ENCODE measurements at places on chromosomes 13 and 19.

- H3K4me3 ChIP-seq, result no peak overlapping the region
- H3K36me3 ChIP-seq, result peaks cover 79% of the 10 kb centered on the region
- H3K27me3 ChIP-seq, result no peaks in the 10 kb centered on the region
- no peak for DNase-seq
Observed at GRCh38 chr13:94617389-94618000, 15.8 kb downstream of the GPR180 start.

DNA sequence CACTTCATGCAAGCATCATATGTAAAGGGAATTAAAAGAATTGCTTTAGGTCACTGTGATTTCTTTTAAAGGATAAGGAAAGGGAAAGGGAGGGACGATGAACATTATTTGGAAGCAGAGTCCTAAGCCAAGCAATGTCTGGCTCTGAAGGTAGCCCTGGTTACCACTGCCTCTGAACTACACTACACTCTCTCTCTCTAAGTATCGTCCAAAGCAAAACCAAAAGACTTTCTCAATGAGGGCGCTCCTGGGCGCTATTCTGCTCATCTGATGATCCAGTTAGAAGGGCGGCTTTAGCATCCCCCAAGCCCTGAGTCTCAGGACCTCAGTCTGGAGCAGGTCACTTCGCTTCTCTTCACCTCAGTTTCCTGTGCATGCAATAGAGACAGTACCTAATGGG lies 26.2 kb downstream of the FOXO1 start:
- H3K27me3 ChIP-seq, result no peaks in the 10 kb centered on the region
- H3K4me3 ChIP-seq, result no peak overlapping the region
- H3K4me1 ChIP-seq, result peaks cover 5% of the 10 kb centered on the region
- no peak for DNase-seq
- H3K36me3 ChIP-seq, result no peaks in the 10 kb centered on the region

GRCh38 chr19:3984908-3985642 lies at the start of gene EEF2:
EEF2 (minus strand) TSS chr19:3985463; CDS start chr19:3985380, 83 bp downstream.
- peaks cover 50% of the 10 kb centered on the region for H3K36me3 ChIP-seq
- H3K4me3 ChIP-seq, result peak within 1 kb of the TSS; percentile 99
- DNase-seq, result peak; percentile 78
- H3K27me3 ChIP-seq, result no peaks in the 10 kb centered on the region
- H3K27ac ChIP-seq, result peak within 1 kb of the TSS; percentile 86

DNA sequence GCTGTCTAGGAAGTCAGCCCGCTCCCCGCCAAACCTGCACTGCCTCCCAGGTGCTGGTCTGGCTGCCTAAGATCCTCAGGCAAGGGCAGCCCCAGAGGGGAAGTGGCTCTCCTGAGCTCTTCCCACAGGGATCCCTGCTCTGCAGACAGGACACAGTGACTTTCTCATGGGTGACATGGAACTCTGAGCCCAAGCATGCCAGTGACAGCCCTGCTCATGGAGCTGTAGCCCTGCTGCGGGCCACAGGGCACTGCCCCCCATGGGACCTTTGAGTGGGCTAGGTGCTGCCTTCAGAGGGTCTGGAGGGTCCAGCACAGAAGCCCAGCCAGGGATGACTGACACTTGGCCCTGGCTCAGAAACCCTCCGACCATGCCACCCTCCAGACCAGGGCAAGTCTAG lies 109.1 kb downstream of the TUBA3C start:
- no peaks in the 10 kb centered on the region for H3K4me1 ChIP-seq
- DNase-seq, result no peak
- no peak overlapping the region for H3K4me3 ChIP-seq
- no peaks in the 10 kb centered on the region for H3K27me3 ChIP-seq
- no peak overlapping the region for H3K27ac ChIP-seq

DNA sequence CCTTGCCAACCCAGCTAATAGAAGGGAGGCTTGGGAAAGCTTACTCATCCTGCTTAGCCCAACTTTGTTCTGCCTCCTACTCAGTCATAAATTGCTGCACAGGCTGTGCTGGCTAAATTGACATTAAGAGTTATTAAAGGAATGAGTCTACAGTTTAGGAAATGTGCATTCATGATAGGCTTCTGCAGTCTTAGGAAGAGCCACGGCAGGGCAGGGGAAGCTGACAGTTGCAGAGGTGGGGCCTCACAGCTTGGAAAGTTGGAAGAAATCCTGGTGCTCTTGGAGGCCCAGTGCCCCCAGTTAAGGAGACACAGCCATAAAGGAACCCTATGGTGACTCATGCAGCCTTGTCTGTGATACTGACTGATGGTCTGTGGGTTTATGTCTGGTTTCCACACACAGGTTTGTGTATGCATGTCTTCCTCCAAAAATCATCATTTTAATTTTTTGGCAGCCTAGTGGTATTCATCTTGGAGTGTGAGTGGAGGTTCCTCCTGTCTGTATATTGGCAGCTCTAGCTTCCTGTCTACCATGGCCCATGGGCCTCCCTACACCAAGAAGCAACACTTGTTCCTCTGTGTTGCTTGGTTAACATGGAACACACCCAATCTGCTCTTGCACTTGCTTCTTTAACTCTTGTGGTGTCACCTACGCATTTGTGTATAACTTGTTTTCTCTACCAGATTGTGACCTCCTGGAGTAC lies 135.0 kb upstream of the KL start:
- peak overlapping the region; percentile 45 for H3K27ac ChIP-seq
- H3K4me1 ChIP-seq, result peaks cover 20% of the 10 kb centered on the region
- no peak for DNase-seq
- H3K36me3 ChIP-seq, result no peaks in the 10 kb centered on the region
- H3K4me3 ChIP-seq, result no peak overlapping the region
- H3K27me3 ChIP-seq, result no peaks in the 10 kb centered on the region

All from RWPE2 (cell line).